ENCODE measurements at places on chromosomes 6 and 20.

GRCh38 chr6:106913111-106913510, 61.4 kb downstream of the CD24 start:
- no peak for DNase-seq

DNA sequence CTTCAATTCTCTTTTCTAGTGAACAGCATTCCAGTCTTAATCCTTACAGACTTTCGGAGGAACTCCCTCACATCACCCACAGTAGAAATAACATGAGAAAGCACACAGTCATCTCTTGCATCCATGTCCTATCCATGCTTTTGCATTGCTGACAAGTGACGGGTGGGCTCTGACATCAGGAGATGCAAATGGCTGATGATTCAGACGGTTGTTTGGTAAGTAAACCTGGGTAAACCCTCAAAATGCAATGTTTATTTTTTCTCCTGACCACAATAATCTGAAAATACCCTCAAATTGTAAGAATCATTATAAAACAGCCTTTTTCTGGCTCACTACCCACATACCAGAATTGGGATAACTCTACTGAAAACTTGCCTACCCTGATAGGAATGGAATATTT, 792.0 kb downstream of the MAFB start:
- no peak for DNase-seq

DNA sequence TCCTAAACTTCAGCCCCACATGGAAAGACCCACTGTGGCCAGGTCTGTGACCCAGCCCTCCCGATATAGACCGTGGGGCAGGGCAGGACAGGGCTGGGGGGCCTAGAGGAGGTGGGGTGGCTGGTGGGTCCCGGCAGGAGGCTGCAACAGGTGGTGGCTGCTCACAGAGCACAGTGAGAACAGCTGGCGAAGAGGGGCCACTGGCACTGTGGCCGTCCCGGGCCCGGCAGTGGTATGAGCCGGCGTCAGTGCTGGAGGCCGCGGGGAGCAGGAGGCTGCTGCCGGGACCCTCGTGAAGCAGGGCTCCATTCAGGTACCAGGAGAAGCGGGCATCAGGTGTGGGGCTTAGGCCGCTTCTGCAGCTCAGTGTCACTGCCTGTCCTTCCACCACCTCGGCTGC, 13.4 kb downstream of the SIGLEC1 start:
- DNase-seq: no peak

DNA sequence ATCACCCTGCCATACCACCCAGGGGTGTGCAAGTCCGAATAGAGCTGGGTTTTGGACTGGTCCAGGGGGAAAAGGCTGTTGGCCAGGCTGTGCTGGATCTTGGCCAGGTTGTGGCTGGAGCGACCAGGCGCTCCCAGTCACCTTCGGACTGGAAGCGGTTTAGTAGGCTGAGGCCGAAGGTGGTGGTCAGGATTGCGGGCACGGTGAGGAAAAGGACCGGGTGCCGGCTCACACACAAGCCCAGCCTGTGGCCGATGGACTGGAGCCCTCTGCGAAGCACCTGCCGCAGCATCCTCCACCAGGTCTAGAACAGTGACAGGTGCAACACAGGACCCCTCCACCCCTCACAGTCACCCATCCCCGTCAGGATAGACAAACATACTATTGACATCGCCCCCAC, 590.6 kb upstream of the PTCHD4 start:
- no peak for DNase-seq

- DNase-seq: no peak
Measured at GRCh38 chr20:23641936-23642751, 4.4 kb upstream of the CST3 start.

- no peak for DNase-seq
Measured at GRCh38 chr6:71531841-71532240, 243.2 kb downstream of the OGFRL1 start.

GRCh38 chr6:143026696-143027449, 33.8 kb upstream of the AIG1 start:
- peak; percentile 13 for DNase-seq

- no peak for DNase-seq
Measured at GRCh38 chr6:17096096-17096495, 5.8 kb upstream of the STMND1 start.

DNA sequence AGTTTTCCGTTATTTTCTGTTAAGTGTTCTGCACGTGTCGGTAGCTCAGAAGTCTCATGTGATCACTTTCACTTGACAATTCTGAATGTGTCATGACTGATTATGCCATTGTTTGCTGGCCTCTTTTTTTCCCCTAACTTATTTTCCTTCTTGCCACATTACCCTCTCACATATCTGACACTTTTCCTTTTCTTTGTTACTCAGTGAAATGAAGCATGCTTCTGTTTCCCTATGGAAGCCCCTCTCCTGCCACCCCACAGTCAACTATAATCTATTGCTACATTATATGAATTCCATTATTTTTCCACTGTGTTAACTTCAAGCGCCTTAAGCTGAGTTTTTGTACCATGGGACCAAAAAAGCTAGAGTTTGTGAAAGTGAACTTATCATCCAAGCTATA, 531.6 kb upstream of the HS3ST5 start:
- no peak for DNase-seq

- DNase-seq: no peak
Measured at GRCh38 chr6:32189742-32190053, 304 bp downstream of the PBX2 start.

GRCh38 chr6:7765575-7766325, 39.9 kb downstream of the BMP6 start:
- DNase-seq: no peak

GRCh38 chr6:6987749-6988148, 120.0 kb upstream of the RREB1 start:
- no peak for DNase-seq

GRCh38 chr6:31142361-31142761, 3.5 kb upstream of the PSORS1C2 start:
- DNase-seq: no peak

DNA sequence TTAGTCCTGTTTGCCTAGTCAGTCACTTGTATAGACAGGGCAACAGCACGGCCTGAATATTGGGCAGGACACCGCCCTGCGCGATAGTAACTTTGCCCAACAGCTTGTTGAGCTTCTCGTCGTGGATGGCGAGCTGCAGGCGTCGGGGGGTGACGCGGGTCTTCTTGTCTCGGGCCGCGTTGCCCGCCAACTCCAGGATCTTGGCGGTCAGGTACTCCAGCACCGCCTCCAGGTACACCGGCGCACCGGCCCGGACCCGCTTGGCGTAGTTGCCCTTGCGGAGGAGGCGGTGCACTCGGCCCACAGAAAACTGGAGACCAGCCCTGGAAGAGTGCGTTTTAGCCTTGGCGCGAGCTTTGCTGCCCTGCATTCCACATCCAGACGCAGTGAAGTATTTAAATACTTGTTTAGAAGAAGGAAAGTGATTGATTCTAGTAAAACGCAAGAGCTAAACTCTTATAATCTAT, 92.8 kb upstream of the BTN3A2 start:
- peak; percentile 36 for DNase-seq

- no peak for DNase-seq
Measured at GRCh38 chr6:72022830-72023229, 136.5 kb downstream of the RIMS1 start.

- DNase-seq: no peak
Measured at GRCh38 chr6:142695016-142695415, 250.0 kb downstream of the HIVEP2 start.

DNA sequence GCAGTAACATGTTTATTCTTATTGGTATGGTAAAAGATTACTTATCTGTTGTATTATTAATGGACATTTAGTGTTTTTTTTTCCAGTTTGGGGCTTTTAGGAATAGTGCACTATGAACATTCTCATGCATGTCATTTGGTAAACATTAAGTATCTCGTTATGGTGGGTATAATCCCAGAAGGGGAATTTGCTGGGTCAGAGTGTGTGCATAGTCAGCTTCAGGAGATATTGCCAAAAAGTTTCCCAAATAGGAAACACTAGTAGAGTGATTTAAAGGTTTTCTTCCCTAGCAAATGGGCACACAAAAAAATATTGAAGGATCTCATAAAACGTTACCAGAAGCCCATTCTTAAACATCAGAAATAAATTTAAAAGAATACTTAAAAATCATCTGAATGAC, 25.2 kb upstream of the NHSL1 start:
- DNase-seq: no peak

GRCh38 chr20:8616792-8617191, 452.1 kb upstream of the PLCB4 start:
- no peak for DNase-seq

DNA sequence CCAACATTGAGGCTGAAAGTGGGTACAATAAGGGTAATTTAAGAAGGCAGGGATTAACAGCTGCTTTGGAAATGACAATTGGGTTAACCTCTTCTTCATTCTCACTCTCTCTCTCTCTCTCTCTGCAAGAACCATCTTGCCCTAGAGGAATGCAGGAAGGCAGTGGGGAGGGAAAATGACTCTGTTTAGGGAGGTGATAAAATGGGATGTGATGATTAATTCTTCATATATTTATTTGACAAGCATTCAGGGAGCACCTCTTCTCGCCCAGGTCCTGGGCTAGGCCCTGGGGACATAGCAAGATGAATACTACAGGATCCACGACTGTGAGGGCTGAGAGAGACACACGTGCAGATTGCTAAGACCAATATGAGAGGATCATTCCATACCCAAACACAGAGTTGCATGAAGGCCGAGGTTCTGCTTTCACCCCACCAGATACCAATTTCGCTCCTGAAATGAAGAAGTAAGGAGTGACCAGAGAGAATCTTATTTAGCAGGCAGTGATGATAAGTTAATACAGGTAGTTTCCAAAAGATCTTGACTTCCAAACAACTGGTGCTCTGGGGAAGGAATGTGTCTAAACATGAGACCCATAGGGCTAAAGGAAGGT, 13.3 kb upstream of the PTPN1 start:
- DNase-seq: no peak

DNA sequence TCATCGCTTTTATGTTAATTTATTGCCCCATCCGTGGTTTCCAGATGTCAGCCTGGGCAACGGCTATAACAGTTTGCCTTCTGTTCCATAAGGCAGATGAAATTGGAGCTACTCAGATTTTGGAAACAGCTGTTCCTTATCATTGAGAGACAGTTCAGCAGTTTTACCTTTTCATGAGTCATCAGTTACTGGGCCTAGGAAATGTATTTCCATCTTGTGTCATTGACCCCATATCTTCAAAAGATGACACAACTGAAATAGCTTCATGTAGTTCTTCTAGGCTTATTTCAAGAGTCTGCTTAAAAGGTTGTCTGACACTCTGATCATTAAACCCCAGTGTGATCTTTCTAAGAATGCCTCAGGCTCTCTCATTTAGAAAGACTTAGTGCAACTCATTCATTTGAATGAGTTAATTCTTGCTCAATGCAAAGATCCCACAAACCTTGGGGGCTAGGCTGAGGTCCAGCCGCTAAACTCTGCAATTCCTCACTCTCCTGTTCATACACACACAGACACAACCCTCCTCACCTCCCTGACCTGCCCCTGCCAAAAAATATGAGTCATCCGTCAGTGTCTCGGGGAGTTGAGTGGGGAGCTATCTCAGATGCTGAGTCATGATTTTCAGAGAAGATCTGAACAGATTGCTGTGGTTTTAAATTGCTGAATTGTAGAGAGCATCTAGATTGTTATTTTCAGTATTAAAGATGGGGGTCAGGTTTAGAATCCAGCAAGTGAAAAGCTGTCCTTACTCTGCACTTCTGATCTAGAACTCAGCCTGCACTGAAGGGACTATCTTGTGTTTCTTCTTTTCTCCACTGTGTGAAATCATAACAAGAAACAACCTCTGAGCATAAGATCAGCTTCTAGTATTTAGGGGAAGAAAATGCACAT, 61.8 kb downstream of the RPP40 start:
- no peak for DNase-seq

GRCh38 chr6:89311853-89312531, 3.1 kb downstream of the GABRR2 start:
- DNase-seq: no peak

- DNase-seq: no peak
Measured at GRCh38 chr20:62656197-62656918, 14.1 kb downstream of the SLCO4A1 start.

GRCh38 chr6:139706912-139707311, 332.5 kb upstream of the CITED2 start:
- no peak for DNase-seq

- no peak for DNase-seq
Measured at GRCh38 chr6:15781333-15781732, 118.5 kb upstream of the DTNBP1 start.
